ENCODE measurements at places on chromosomes 12 and 14.

DNA sequence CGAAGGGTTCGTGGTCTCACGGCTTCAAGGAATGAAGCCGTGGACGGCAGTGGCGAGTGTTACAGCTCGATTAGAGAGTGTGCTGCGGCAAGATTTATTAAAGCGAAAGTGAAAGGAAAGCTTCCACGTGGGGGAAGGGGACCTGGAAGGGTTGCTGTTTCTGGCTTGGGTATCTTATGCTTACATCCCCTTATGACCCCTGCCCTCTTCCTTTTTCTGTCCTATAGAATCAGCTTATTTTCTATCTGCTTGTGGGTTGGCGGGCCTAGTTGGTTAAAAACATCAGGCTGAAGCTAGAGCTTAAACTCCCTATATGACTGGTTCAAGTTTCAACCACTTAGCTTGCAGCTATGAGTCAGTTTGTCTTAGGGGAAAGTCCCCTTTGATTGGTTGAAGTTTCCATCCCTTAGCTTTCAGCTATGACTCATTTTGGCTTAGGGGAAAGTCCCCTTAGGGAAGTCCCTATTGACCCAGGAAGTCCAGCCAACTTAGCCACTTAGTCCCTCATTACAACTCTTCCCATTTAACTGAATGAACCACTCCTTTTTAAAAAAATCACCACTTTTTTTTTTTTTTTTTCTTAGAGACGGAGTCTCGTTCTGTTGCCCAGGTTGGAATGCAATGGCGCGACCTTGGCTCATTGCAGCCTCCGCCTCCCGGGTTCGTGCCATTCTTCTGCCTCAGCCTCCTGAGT lies 1494.7 kb upstream of the TMEM132C start:
- no peak for DNase-seq

DNA sequence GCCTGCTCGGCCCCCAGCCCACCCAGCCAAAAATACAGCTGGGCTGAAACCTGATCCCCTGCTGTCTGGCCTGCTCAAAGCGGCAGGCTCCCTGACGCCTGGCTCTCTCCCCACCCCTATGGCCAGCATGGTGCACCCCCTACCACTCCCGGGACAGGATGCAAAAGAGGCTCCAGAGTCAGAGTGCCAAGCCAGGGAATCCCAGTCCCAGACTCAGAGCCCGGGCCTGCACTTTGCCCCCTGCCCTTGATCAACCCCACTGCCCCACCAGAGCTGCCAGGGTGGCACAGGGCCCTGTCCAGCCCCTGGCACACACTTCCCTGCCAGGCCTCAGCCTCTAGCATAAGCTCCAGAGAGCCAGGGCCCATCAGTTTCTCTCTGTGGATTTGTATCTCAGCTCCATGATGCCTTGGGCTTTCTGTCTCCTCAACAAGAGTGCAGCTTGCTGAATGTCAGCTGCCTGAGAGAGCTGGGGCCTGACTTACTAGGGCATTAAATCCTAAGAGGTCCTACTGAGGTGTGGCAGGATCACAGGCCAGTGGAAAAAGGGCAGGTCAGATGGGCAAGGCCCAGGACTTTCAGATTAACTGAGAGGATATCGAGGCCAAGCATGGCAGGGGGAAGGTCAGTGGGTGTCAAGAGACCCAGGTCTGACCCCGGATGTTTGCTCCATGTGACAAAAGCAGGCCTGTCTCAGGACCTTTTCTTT lies 13.9 kb downstream of the ACVRL1 start:
- DNase-seq = no peak

DNA sequence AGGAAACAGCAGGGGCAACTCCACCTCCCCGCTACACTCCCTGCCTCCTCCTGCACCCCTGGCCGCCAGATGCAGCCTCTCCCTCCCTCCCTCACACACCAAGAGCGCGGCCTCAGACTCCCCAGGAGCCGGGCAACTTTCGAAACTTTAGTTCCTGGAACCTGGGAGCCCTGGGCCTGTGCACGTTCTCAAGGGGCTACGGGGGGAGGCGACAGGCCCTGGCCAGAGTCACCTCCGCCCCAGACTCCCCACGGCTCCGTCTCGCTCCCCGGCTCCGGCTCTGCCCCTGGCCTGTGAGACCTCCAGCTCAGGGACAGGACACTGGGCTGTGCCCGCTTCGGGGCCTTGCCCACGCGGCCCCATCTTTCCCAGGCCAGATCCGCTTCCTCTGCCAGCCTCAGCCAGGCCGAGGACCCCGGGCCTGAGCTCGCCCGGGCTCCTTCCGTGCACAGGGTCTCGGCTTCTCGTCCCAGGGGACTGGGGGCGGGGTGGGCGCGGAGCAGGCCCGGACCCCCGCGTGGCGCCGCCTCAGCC lies 5.5 kb downstream of the AMN start:
- DNase-seq = no peak

- no peak for DNase-seq
Measured at GRCh38 chr14:89684139-89684538, 267.1 kb upstream of the FOXN3 start.

DNA sequence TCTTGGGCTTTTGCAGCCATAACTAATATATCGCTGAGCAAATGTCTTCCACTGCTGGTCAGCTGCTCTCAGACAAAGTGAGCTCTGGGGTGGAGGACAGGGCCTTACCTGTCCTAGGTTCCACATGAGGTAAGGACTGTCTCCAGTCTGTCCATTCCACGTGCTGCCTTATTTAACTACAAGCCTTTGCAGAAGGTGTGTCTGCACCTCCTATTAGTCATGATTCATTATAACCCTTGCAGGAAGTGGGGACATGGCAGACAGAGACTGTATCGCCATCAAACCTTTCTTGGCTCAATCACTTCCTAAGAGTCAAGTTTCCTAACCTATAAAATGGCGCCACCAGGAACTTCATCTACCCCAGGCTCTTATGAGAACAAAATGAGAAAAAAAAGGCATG lies 46.9 kb downstream of the SLC25A47 start:
- DNase-seq = no peak

GRCh38 chr12:12010277-12011039 lies 60.3 kb upstream of the BCL2L14 start:
- no peak for DNase-seq

DNA sequence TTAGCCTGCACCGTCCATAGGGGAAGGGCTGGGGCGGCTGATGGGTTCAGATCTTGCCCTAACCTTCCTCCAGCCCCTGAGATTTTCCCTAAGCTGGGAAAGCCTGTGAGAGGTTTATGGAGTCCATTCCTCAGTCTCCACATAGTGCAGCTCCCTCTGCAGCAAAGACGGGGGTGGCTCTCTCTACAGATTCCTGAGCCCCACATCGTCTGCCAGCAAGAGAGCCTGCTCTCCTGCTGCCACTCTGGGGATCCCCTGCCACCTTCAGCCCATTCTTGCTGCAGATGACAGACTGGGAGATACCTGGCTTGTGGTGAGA lies 3.1 kb downstream of the SMIM41 start:
- DNase-seq = no peak

- DNase-seq = no peak
Measured at GRCh38 chr14:100294213-100294962, 11.9 kb downstream of the SLC25A29 start.

GRCh38 chr12:12612358-12612757 lies 682 bp downstream of the CREBL2 start:
- no peak for DNase-seq

DNA sequence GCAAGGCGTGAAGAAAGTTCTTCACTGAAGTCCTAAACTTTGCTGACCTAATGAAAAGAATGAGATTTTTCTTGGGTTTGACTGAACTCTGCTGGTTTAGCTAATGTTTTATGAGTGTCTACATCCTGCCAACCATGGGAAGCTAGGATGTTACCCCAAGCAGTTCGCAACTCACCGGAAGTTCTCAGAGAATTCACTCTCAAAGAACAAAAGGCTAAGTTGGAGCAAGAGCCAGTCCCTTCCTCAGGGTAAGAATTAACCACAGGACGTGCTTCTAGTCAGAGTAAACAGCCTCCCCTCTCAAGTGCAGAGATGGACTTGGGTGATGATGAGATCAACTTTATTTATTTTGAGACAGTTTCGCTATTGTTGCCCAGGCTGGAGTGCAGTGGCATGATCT lies 37.3 kb downstream of the TCHP start:
- DNase-seq = no peak
